ENCODE measurements at places on chromosomes 12 and 14. TPM values are rescaled to one million over a fixed set of nuclear protein-coding genes. Genes with fewer than 3 reads are reported as not detected.

- H3K36me3 ChIP-seq, result no peaks in the 10 kb centered on the region
- no peaks in the 10 kb centered on the region for H3K27me3 ChIP-seq
- DNase-seq, result no peak
- H3K4me1 ChIP-seq, result no peaks in the 10 kb centered on the region
- no peak overlapping the region for H3K4me3 ChIP-seq
Observed at GRCh38 chr12:7729746-7730145, 17.4 kb downstream of the CLEC4C start.

- no peak for DNase-seq
- peaks cover 5% of the 10 kb centered on the region for H3K36me3 ChIP-seq
- no peak overlapping the region for H3K27ac ChIP-seq
- H3K4me1 ChIP-seq, result peaks cover 72% of the 10 kb centered on the region
- no peak overlapping the region for H3K4me3 ChIP-seq
- H3K27me3 ChIP-seq, result no peaks in the 10 kb centered on the region
Observed at GRCh38 chr14:100387450-100387849, 64.3 kb downstream of the SLC25A47 start.

DNA sequence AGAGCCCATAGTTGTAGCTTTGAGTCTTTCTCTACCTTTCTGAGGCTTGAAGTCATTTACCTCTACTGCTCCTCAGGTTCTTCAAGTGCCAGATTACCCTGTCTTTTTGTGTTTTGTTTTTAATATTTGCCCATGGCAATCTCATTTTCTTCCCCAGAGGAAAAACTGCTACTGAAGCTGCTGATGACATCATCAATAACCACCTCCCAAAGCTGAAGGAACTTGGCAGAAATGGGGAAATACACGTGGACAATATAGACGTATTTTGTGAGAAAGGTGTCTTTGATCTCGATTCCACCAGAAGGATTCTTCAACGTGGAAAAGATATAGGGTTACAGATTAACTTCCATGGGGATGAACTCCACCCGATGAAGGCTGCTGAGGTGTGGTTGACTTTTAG lies 17.1 kb downstream of the AMDHD1 start:
- H3K27ac ChIP-seq, result no peak overlapping the region
- H3K27me3 ChIP-seq, result no peaks in the 10 kb centered on the region
- no peaks in the 10 kb centered on the region for H3K4me1 ChIP-seq
- H3K4me3 ChIP-seq, result no peak overlapping the region
- no peaks in the 10 kb centered on the region for H3K36me3 ChIP-seq

HOXC4 gene
- total RNA-seq, result 0.71 TPM

DNA sequence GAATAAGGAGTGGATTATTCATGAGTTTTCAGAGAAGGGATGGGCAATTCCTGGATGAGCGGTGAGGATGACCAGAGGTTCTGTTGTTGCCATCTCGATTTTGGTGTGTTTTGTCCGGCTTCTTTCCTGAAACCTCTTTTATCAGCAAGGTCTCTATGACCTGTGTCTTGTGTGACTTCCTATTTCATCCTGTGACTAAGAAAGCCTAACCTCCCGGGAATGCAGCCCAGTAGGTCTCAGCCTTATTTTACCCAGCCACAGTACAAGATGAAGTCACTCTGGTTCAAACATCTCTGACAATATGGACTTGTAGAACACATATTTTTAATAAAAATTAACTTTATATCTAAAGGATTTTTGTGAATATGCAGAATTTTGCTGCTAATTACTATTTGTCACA lies 716.4 kb downstream of the FSCB start:
- no peak overlapping the region for H3K4me3 ChIP-seq
- H3K36me3 ChIP-seq, result no peaks in the 10 kb centered on the region
- no peaks in the 10 kb centered on the region for H3K4me1 ChIP-seq
- no peak for DNase-seq
- H3K27me3 ChIP-seq, result no peaks in the 10 kb centered on the region
- H3K27ac ChIP-seq, result no peak overlapping the region

GRCh38 chr14:60722357-60723115 lies 1.6 kb downstream of the SIX4 start:
- H3K4me1 ChIP-seq, result peaks cover 10% of the 10 kb centered on the region
- H3K27me3 ChIP-seq, result no peaks in the 10 kb centered on the region
- no peaks in the 10 kb centered on the region for H3K36me3 ChIP-seq
- peak; percentile 62 for DNase-seq

DNA sequence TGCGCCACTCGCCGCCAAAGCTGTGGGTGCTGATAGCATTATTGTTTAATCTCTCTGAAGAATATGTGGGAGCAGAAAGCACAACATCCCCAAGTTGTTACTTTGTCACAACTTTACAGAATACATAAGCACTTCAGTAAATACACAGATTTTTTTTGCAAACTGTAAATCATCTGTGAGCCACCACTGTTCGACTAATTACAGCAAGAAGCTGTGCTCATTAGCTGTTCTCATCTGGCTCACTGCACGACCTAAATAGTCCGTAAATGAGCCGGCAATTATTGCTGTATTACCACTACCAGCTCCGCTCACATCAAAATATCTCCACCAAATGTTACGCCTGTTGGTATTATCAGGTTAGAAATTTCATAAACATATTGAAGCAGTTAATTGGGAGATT lies 228.9 kb upstream of the PRKD1 start:
- no peak overlapping the region for H3K27ac ChIP-seq
- no peak overlapping the region for H3K4me3 ChIP-seq
- no peaks in the 10 kb centered on the region for H3K36me3 ChIP-seq
- H3K27me3 ChIP-seq, result no peaks in the 10 kb centered on the region
- no peaks in the 10 kb centered on the region for H3K4me1 ChIP-seq

C1S gene
- 253 TPM for total RNA-seq

DNA sequence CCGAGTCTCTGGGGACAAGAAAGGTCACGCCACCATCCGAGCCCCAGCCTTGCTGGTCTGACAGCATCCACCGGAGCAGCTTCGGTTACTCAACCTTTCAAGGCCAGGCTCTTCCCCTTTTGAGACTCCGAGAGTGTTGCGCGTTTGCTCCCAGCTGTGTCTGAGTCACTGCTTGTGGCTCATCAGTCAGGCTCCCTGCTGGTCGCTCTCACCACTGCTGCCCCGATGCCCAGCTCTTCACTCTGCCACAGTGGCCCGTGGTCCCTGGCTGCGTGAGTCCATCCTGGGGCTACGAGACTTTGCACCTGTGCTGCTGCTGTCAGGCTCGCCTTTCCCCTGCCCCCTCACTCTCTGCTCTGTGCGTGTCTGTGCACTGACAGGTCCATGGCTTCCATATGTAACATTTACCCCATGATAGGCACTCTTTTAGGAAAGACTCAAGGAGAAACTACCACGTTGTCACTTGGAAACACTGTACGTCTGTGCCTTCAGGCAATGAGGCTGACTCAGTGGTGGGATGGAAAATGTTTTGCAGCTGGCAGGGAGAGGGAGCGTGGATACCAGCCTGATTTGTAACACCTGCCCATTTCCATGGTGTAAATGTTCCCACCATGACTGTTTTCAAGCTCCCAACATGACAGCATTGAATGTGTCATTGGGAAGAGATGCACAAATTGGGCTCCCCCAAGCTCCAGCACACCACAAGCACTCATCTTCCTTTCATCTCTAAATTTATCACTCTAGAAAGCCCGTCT lies 350.7 kb downstream of the TMEM132D start:
- no peaks in the 10 kb centered on the region for H3K27me3 ChIP-seq
- H3K27ac ChIP-seq, result no peak overlapping the region
- no peaks in the 10 kb centered on the region for H3K4me1 ChIP-seq
- no peak for DNase-seq
- H3K36me3 ChIP-seq, result no peaks in the 10 kb centered on the region

GRCh38 chr12:102484017-102484416 lies 3.7 kb upstream of the IGF1 start:
- H3K4me3 ChIP-seq, result no peak overlapping the region
- H3K27me3 ChIP-seq, result no peaks in the 10 kb centered on the region
- no peak for DNase-seq
- no peaks in the 10 kb centered on the region for H3K36me3 ChIP-seq

- no peak overlapping the region for H3K4me3 ChIP-seq
- peaks cover 5% of the 10 kb centered on the region for H3K27me3 ChIP-seq
- H3K27ac ChIP-seq, result no peak overlapping the region
- H3K36me3 ChIP-seq, result no peaks in the 10 kb centered on the region
- DNase-seq, result no peak
- peaks cover 15% of the 10 kb centered on the region for H3K4me1 ChIP-seq
Observed at GRCh38 chr12:108335349-108336119, 3.6 kb downstream of the CMKLR1 start.

TTC8 gene
- 29.8 TPM for total RNA-seq

- H3K27me3 ChIP-seq, result no peaks in the 10 kb centered on the region
- H3K4me1 ChIP-seq, result no peaks in the 10 kb centered on the region
- no peak for DNase-seq
- H3K27ac ChIP-seq, result no peak overlapping the region
- no peak overlapping the region for H3K4me3 ChIP-seq
Observed at GRCh38 chr12:88509851-88510250, 70.4 kb downstream of the KITLG start.

DNA sequence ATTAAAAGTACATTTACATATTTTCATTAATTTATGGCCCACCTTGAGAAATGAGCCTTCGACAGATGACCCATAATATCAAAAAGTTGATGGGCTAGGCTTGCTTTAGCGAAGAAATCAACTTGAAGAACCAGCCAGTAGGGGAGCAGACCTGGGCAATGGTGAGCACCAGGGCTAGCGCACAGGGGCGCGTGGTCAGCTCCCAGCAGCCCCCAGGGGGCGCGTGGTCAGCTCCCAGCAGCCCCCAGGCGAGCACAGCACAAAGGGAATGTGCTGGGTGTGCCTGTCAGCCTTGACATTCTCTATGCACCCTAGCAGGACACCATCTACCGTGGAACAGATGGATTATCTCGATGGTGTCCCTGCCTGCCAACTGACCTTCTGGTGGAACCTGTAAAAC lies 15.3 kb upstream of the SOX5 start:
- no peaks in the 10 kb centered on the region for H3K27me3 ChIP-seq
- H3K4me1 ChIP-seq, result no peaks in the 10 kb centered on the region
- DNase-seq, result no peak
- H3K4me3 ChIP-seq, result no peak overlapping the region
- no peak overlapping the region for H3K27ac ChIP-seq

TROAP gene
- 1.2 TPM for total RNA-seq

FRMD6 gene
- total RNA-seq, result 13.8 TPM

All from lung (tissue), 17 donors.